ENCODE measurements at places on chromosomes 7 and 10.
A peak's percentile ranks its signal among the peaks of the same experiment; 100 is the strongest.

DNA sequence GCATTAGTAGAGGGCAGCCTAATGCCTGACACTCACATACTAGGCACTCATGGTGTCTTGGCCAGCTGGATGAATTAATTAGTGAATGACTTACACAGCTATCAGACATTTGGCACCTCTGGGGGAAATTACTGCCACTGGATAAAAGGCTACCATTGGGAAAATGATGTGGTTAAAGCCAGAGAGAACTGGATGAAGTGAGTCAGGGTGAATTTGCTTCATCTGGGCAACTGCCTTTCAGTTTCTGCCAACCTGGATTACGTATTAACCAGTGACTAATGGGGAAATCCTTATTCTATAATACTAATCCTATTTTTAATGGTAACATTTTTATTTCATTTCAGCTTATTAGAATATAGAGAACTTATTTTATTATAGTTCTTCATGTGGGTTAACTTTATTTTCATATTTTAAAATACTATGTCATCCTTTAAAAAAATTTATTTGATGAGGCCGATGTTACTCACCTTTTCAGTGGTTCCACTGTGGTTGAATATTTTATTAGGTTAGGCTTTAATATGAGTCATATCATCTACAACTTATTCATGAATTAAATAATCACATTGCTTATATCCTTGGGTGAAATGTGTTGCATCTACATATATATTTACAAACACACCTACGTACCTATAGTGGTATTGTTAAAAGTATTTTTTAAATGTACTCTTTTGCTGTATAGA lies 85.6 kb upstream of the CAPZA2 start:
- peak; percentile 65 for DNase-seq

- no peak for DNase-seq
These were observed 196.9 kb upstream of the CDCA7L start for GRCh38 chr7:22142572-22142971.

DNA sequence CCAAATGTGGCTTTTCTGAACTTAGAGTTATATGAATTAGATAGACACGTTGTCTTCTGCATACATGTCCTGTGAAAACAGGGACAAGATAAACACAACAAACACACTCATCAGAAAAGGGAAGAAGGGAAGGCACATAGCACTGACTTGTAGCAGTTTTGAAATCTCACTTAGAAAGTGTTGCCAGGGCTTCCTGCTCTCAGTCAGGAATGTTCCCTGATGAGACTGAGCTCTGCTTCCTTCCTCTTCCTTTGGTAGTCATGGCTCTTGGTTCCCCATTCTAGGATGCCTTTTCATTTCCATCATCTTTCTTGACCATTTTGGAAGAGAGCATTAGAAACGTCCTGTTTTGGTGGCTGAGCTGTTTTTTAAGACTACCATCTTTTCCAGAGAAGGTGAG lies 233.8 kb upstream of the LYZL1 start:
- DNase-seq: no peak

- no peak for DNase-seq
These were observed 288.9 kb downstream of the KCNMA1 start for GRCh38 chr10:77348751-77349150.

DNA sequence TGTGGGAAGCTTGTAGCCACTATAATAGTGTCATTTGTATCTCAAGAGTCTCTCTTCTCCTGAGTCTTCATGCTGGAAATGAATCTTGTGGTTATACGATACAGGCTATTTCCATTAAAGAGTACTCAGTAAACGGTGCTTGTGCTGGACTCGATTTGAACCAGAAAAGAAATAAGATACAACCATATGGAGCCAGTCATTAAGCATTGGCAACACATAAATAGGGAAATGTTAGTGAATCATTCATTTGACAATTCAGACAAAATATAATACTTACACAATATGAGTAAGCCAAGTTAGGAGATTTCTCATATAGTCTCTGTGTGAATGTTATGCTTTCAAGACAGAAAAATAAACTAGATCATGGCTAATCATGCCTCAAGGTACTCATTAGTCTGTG lies 356.8 kb downstream of the PLXDC2 start:
- DNase-seq: no peak

DNA sequence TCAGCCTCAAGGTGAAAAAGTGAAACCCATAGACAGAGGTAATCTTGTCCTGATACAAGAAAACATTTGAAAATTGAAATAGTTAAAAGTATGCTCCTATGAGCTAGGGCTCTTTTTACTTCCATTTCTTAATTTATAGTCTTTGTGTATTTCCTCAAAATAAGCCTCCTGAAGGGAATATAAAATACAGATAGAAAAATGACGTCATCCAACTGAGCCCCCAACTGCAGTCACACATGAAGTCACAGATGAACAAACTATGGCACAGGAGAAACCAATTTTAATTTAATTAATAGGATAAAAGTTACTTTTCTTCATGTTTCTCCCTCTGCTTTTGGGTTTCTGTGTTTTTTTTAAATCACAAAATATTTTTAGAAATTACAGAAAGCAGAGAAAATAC lies 280.3 kb downstream of the HTR7 start:
- no peak for DNase-seq

DNA sequence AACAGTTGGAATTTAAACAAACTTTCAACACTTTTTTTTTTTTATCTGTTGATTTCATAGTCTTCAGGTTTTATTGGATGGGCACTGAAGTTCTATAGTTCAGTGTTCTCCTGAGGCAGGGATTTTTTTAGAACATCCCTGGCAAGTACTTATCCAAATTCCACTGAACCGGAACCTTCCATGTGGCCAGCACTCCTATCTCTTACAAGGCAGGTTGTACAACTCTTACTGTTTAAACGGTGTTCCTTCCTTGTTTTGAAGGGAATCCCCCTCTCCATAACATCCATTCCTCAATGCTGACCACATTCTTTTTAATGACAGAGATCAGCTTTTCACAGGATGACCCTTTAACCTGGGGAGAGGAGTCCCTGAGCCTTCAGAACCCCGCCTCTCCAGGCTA lies 238.9 kb upstream of the CTBP2 start:
- no peak for DNase-seq

- DNase-seq: no peak
These were observed 290.2 kb upstream of the GHITM start for GRCh38 chr10:83849150-83849549.

DNA sequence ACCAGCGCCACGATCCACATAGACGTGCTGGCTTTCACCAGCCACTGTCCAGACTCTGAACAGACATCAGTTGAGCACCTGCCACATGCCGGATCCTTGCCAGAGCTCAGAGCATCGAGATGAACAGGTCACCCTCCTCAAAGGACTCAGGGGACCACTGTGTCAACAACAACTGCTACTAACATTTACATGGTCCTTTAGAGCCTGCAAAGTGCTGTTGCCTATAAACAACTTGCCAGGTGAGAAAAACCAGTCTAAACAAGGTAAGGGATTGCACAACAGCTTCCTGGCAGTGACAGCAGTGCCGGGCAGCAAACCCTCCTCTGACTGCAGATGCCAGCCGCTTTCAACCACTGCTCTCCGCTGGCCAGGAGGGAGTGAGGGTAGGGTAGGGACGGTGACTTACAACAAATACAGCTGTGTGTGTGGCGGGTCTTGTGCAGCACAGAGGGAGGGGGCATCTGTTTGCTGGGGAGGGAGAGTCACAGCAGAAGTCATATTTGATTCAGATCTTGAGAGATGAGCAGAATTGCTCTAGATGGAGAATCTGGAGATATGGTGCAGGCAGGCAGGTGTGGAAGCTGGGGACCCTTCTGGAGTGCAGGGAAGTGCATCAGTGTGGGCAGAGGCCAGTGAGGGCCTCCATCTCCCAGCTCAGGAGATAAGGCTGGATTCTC lies 32.8 kb upstream of the RHEB start:
- DNase-seq: no peak

DNA sequence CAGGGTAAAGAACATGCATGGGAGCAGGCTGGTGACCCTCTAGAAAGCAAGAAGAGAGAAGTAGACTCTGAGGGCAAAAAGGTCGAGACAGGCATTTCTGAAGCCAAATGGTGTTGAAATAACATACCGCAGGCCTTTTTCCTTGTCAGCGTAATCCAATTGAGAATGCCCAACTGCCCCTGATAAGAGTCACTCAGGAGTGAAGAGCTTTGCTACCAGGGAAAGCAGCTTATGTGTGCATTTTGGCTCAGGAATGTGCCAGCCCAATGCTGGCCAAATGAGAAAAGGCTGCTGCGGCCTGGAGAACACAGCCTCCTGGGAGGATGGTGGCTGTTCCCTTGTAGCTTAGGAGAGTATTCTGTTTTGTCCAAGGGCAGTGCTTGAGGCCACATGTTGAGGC lies 61.4 kb upstream of the NFKB2 start:
- DNase-seq: no peak

- DNase-seq: peak; percentile 8
These were observed 47.4 kb downstream of the PPP1R17 start for GRCh38 chr7:31734456-31734855.

- peak; percentile 37 for DNase-seq
These were observed at the start of gene BMPR1A for GRCh38 chr10:86756511-86757112. Gene BMPR1A (plus strand): TSS chr10:86756619. CDS start chr10:86876019, 119,400 bp downstream.
